Lung (tissue), 17 donors: ENCODE measurements at places on chromosomes 7 and 10.

- no peak for DNase-seq
Observed at GRCh38 chr7:142881586-142882337, 3.8 kb downstream of the TRPV6 start.

DNA sequence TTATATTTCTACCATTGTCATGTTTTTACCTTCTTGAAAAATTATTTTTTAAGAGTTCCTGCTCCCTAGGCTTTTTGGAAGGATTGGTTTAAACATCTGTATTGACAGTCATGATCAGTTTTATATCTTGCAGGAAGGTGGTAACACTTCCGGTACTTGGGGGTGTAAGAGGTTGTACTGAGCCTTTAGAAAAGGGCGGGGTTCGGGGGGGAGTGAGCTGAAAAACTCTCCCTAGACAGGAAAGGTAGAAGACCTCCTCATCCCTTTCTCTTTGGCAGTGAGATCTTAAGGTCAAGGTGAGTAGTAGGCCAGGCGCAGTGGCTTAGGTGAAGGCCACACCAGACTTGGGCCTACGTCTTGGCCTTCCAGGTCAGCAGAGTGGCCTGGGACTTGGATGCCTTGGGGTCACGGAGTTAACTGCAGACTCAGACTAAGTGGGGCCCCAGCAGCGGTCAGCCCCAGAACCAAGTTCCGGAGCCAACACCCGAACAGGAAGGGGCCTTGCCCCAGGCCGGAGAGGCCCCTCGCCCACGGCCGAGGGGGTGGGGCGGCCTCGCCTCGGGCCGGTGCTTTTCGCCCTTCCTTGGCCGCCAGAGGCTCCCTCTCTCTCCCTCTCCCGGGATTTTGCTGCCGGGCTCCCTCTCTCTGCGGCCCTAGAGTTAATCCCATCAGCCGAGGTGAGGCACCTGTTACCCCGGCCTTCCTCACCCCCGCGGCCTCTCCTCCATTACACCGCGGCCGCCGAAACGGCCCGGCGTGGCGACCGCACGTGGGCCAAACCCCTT is at the start of gene PPP1R9A:
PPP1R9A (plus strand) TSS at position 569 of the 785 bp plus-strand sequence. CDS start 2,520 bp downstream, outside the sequence.
- DNase-seq = peak; percentile 64

- no peak for DNase-seq
Observed at GRCh38 chr10:112136486-112137153, 46.9 kb downstream of the GPAM start.

DNA sequence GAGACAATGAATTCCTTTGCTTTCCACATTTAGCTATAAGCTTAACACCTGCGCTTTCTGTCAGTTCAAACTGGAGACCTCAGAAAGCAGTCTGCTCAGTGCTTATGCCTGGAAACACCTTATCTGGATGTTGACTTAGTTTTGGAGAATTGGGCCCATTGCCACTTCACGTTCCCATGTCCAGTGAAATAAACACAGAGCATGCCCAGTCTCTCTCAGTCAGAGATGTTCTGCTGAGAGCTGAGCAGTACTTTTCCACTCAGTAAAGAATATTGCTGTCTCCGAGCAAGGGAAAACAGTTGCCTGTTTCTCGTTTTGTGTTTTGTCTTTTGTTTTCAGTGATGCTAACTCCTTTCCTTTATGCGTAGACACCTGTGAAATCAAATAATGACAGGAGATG is 83.2 kb upstream of the PRR15 start:
- peak; percentile 31 for DNase-seq

DNA sequence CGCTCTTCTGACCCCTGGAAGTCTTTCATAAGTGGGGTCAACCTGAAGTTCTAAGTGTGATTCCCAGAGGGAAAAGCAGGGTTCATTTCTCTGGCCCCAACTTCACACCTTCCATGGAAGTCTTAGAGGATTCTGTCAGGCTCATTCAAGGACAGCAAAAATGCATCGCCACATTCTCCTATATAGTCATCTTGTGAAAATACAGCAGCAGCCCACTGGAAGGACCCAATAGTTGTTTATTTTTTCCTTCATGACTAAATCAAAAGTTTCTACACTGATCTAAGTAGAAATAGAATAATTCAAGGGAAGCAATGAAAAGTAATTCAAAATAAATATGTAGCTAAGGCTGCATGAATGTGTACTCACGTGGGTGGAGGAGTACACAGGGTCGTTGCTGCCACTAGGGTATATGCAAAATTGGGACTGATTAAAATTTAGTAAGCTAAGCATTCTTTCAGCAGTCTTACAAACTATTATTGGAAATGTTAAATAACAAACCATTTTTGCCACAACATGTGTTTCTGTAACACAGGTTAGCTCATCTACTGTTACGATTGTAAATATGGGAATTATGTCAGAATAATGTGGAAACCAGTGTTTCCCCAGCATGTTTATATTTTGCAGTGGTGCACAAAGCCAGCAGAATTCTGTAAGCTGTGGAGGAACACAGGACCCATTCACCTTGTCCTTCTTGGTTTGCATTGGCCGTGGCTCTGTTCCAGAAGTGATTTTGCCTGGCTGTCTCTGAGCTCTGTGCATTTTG is 33.5 kb downstream of the EEPD1 start:
- DNase-seq = no peak

DNA sequence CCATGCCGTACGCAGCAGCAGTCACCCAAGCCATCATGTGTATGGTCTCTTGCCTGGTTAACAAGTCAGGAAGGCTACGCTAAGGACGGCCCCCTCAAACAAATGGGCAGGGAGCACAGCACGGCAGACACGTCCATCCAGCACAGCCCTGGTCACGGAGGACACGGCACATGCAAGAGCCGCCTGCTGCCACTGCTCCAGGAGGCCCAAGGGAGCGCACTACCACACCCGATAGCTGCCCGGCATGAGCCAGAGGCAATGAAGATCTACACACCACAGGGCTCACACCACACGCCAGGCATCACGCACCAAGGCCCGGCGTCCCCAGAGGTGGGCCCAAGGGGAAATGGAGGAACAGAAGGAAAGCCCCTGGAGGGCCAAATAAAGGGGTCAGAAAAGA is 134.2 kb downstream of the MAD1L1 start:
- DNase-seq = no peak

GRCh38 chr10:43943119-43943817 is 294.6 kb upstream of the ZNF32 start:
- DNase-seq = no peak

- DNase-seq = no peak
Observed at GRCh38 chr10:63707254-63707910, 186.2 kb downstream of the REEP3 start.

DNA sequence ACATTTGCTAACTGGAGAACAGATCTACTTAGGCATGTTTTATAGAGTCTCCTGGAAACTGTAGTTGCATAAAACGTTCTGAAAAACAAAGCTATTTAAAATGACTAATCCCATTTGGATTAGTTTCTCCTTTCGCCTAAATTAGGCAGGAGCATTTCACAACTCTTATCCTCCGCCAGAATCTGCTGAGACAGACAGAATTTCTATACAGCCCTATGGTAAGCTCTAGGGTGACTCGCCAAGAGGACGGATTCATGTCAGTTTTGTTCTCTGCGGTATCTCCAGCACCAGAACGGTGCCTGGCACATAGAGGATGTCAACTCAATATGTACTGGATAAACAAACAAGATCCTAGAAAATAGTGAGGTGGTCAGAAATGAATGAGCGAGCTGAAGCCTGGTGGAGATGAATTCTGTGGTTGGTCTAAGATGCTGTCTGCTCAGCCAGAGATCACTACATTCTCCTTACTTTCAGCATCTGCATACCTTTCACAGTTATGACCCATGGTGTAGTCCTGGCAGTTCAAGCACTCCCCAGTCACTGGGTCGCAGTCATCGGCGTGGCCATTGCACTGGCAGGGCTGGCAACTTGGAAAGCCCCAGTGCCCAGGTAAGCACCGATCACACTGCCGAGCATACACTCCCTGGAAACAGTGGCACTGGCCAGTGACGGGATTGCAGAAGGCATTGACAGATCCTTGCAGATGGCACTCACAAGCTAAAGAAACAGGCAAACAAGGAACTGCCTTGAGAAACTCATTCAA is 44.0 kb downstream of the LAMB1 start:
- peak; percentile 82 for DNase-seq

GRCh38 chr7:75639071-75639885 is 99.5 kb downstream of the HIP1 start:
- peak; percentile 75 for DNase-seq

DNA sequence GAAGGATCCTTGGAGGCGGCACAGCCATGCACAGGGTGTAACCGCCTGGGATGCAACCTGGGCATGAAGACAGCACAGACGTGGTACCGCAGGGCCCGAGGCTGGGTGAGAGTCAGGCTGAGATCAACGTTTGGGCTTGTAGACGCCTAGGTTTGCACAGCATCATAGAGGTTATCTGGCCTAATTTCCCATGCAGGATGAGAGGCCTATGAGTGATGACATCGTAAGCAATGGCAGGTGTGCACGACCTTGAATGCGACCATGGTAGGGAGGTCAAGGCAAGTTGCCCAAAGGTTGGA is 7.5 kb downstream of the CALML3 start:
- DNase-seq = no peak
